ENCODE measurements at places on chromosomes 5 and 9.

- DNase-seq, result no peak
Measured at GRCh38 chr5:26388976-26389375, 649.4 kb downstream of the CDH9 start.

- no peak for DNase-seq
Measured at GRCh38 chr5:157109744-157110143, 900 bp upstream of the HAVCR2 start.

DNA sequence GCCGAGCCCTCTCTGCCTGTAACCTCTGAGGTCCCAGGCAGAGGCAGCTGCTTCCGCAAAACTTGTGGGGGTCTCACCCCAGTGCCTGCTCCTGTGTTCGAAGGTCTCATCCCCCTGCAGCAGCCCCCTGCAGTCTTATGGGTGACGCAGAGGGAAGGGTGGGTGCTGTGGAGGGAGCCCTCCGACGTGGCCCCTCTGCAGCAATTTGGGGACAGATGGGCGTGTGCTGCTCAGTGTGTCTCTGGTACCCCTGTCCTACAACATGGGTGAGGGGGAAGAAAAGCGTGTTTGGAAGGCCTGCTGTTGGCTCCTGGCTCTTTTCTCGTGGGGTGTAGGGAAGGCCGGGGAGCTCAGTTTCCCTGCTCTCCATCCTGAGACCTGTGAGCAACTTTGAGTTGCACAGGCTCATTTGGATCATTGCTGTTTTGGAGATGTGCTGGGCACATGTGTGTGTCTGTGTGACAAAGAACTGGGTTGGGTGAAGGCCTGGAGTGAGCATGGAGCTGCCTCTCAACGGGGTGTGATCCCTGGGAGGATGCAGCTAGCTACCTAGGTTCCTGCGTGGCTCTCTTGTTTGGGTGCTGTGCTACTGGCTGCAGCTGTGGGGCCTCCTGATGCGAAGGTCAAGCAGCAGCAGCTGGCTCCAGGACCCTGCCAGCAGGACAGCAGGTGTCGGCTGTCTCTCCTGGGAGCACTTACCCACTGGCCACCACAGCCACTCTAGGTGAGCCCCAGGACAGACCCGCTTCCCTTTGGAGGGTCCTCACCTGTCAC is 179.6 kb upstream of the PITX1 start:
- DNase-seq, result no peak

GRCh38 chr5:167950126-167950721 is 341.2 kb upstream of the WWC1 start:
- DNase-seq, result no peak

DNA sequence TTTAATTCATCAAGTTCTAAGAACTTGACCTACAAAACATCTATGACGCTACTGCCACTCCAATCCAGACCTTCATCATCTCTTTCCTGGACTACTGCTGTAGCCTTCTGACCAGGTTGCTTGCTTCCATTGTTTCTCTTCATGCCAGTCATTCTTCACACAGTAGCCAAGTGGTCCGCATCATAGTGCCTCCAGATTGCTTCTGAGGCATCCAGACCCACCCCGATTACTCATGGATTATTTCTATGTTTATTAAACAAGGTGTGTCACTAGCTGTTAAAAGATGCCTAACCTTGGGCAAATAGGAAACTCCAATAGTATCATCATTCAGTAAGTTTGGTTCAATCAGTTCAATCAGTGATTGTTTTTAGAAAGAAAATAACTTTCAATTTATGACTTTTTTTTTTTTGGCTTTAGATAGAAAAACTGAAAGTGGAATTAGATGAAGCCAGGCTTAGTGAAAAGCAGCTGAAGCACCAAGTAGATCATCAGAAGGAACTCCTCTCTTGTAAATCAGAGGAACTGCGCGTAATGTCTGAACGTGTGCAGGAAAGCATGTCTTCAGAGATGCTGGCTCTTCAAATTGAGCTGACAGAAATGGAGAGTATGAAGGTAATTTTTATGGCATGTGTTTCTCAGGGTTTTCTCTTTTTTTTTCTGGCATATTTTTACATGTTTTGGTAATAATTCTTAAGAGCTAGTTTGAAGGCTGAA is 9.5 kb downstream of the SPDL1 start:
- DNase-seq, result no peak

DNA sequence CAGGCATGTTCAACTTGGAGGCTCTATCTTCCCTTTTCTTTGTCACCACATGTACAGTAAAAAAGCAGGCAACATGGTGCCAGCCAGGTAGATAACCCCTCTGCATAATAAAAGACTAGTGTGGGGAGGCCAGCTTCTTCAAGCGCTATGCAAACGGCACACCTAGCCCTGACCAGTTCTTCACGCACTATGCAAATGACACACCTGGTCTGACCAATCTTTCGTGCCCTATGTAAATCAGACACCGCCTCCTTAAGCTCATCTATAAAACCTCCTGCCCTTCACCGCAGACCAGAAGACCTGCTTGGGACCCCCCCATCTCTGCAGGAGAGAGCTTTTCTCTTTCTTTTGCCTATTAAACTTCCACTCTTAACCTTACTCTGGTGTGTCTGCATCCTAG is 28.1 kb upstream of the UGCG start:
- no peak for DNase-seq

GRCh38 chr9:136052472-136052880 is 42.6 kb downstream of the NACC2 start:
- no peak for DNase-seq

DNA sequence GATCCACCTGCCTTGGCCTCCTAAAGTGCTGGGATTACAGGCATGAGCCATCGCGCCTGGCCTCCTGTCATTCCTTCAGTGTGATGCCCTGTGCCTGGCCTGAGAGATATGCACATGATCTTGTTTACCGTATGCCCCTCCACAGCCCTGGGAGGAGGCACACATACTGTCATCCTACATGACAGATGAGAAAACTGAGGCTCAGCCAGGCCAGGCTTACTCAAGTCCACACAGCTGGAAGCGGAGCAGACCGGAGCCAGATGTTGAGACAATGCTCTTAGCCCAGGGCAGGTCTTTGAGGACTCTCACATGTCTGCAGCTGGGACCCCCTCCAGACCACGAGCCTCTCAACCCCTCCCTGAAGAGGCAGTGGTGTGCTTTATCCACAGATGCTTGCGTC is 38.7 kb upstream of the SH3PXD2B start:
- no peak for DNase-seq

DNA sequence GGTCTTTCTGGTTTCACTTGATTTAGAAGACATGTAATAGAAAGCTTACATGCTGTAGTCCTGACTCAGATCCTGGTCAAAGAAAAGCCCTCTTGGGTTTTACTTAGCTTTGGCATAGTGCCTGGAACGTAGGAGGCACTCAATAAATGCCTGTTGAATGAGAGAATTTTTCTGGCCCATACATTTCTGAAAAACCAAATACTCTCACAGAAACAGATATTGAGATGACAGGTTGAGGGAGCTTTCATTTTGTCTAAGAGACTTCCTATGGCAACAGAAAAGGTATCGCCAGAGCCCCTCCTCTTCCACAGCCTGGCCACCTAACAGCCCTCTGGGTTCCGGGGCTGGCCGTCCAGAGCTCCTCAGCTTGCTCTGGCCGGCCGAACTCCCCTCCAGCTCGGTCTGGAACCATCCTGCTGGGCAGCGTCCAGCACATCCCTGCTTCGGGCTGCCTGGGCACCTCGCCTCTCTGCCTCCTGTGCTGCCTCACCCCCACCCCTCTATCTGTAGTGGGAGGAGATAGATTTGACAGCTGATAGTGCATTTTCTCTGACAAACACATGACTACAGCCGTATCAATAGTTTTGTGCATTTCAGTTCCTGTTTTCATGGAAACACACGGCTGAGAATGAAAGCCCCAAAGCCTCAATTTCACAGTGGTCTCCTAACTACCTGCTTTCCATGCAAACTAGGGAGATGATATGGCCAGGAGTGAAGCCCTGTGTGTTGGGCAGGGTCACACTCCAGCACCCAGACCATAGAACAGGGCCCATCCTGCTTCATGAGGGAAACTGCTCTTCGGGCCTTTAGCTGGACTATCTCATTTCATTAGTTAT is 1.1 kb downstream of the IL4 start:
- DNase-seq, result no peak

GRCh38 chr9:2286333-2286705 is 271.2 kb downstream of the SMARCA2 start:
- no peak for DNase-seq

DNA sequence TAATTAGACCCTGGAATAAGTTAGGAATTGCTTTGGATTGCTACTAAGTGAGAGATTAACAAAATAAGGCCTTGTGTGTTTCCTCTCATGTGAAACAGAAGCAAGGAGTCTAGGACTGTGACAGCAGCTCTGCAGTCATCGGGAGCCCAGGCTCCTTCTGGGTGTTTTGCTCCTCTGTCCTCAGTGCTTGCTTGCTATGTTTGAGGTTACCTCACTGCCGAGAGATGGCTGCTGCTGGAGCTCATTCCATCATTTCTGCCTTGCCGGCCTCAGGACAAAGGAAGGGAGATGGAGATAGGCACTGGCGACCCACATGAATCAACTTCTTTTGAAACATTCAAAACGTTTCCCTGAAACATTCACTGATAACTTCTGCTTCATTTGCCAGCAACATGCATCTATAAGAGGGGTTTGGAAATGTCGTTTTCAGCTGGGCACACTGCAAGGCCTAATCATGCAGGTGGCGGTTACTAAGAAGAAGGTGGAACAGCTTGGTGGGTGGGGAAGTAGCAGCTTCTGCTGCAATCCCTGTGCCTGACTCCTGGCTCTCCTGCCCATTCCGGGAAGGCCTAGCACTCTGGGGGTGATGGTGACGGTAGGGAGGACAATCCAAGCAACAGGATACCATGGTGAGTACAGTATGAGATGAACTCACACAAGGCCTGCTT is 77.2 kb upstream of the CD180 start:
- no peak for DNase-seq

DNA sequence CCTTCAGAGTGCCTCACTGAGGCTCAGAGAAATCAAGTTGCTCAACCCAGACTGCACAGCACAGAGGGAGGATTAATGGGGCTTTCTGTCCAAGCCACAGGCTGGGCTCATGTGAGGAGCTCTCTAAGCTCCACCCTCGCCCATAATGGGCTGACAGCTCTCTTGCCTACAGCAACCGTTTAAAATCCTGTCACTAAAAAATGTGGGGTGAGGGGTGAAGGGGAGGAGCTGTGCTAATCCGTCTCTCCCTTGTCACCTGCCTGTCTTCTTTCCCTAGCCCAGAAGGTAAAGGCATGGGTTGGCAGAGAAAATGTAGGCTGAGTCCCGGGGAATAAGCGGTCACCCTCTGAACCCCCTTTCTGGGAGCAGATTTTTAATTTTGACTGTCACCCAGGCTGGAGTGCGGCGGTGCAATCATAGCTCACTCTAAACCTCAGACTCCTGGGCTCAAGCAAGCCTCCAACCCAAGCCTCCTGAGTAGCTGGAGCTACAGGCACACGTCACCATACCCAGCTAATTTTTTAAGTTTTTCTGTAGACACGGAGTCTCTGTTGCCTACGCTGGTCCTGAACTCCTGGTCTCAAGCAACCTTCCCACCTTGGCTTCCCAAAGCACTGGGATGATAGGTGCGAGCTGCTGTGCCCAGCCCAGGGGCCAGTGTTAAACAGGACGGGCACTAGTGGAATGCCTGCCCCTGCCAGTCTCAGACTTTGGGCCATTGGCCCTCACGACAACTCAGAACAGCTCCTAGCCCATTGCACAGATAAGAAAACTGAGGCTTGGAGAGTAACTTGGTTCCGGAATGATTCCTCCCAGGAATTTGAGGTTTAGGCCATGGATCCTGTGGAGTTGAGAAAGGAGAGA is 89.5 kb downstream of the LMX1B start:
- no peak for DNase-seq

DNA sequence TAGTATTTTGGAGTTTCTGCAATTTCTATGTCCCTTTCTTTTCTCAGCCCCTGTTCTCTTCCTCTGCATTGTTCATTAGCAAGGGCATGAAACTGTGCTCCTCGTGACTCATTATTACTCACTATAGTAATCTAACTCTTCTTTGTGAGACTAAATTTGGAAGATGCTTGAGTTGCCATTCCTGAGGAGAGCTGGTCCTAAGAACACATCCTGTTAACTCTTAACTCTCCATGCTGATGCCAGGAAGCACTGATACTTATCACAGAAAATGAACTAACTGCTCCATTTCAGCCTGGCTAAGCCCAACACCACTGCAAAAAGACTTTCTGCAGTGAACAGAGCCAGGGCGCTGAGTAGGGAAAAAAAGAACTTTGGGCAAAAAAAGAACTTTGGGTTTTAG is 10.6 kb upstream of the CSNK1A1 start:
- no peak for DNase-seq

DNA sequence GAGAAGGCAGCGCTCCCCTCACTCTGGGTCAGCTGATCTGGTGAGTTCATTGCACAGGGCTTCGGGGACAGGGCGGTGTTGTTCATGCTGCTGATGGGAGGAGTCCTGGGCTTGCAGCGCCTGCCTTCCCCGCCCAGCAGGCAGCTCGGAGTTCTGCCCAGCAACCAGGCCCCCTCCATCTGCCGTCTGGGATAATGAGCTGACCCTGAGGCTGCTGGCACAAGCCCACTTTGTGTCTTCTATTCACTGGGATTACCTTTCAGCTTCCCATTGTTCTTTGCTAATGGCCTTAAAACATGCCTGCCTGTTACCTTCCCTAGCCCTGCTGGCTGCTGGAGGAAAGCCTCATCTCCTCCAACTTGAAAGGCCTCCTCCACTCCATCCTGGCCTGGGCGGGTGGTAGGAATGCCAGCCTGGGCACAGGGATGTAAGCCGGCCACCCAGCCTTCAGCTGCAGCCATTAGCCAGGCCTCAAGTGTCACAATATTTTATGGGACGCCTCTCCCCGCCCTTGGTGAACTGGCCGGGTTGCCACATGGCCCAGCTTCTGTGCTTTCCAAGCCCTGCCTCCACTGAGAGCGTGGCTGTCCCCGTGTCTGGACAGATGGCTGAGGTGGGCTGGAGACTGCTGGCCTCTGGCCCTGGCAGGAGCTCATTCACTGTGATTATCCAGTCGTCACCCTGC is 70.4 kb downstream of the GADD45G start:
- DNase-seq, result no peak

DNA sequence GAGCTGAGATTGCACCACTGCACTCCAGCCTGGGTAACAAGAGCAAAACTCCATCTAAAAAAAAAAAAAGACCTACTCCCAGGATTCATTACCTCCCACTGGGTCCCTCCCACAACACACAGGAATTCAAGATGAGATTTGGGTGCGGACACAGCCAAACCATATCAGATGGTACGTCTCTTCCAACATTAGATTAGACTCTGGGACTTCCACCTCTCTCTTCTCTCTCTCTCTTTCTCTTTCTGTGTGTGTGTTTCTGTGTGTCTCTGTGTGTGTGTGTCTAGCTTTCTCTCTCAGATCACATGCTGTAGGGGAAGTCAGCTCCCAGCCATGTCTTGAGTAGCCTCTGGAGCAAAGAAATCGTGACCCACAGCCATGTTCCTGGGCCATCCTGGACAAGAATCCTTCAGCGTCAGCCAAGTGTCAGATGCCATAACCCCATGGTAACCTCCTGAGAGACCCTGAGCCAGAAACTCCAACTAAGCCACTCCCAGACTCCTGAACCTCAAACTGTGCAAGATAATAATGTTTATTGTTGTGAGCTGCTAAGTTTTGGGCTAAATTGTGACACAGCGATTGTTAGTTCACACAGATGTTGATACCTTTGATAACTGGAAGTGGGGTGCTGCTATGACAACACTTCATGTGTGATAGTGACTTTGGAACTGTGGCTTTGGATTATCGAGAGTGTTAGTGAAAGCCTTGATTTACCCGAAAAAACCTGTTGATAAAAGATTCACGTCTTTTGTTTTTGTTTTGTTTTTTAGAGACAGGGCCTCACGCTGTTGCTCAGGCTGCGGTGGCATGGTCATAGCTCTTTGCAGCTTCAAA is 4.1 kb upstream of the CMBL start:
- DNase-seq, result no peak

Measured in activated effector memory CD4-positive, alpha-beta T cell treated with Interleukin-2 at 50 U/mL for 16 hours (primary cell).